Activated naive CD4-positive, alpha-beta T cell treated with anti-CD3 and anti-CD28 coated beads for 36 hours (primary cell): ENCODE measurements at places on chromosomes 2 and 18.

DNA sequence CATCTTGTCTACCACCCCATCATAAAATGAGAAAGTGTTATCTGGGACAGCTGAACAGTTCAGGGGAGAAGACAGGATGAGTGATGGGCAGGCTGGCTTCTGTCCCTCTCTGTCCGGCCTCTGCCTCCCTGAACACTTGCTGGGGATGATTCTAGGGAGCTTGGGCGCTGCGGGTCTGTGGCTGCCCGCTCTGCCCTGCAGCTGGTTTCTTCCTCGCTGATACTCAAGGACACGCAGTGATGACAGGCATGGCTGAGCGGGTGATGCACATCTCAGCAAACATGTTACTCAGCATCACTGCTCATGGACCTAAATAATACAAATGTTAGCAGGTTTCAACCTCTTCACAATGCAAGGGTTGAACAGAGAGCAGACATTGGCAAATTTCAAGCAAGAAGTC is 161.1 kb downstream of the TMEM18 start:
- peaks cover 2% of the 10 kb centered on the region for H3K27me3 ChIP-seq
- no peak overlapping the region for H3K27ac ChIP-seq
- H3K4me1 ChIP-seq, result no peaks in the 10 kb centered on the region
- no peaks in the 10 kb centered on the region for H3K36me3 ChIP-seq

DNA sequence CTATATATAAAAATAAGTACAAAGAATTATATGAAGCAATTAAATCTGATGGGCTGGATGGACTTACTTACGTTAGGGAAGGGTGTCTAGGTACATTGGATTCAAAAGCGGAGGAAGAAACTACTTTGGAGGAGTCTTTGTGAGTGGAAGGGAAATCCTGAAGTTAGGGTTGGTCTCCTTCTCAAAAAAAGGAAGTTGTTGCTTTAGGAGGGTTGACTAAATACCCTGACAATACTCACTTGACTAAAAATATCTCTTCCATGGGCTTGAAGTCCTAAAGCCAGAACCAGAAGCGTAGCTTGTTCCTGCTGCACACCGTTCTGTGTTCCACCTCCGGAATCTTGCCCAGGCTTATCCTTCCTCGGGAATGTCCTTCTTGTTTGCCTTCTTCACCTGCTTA is 143.3 kb upstream of the ZEB2 start:
- H3K4me1 ChIP-seq, result no peaks in the 10 kb centered on the region
- peaks cover 5% of the 10 kb centered on the region for H3K27me3 ChIP-seq
- no peak for DNase-seq
- H3K27ac ChIP-seq, result no peak overlapping the region
- H3K36me3 ChIP-seq, result no peaks in the 10 kb centered on the region

DNA sequence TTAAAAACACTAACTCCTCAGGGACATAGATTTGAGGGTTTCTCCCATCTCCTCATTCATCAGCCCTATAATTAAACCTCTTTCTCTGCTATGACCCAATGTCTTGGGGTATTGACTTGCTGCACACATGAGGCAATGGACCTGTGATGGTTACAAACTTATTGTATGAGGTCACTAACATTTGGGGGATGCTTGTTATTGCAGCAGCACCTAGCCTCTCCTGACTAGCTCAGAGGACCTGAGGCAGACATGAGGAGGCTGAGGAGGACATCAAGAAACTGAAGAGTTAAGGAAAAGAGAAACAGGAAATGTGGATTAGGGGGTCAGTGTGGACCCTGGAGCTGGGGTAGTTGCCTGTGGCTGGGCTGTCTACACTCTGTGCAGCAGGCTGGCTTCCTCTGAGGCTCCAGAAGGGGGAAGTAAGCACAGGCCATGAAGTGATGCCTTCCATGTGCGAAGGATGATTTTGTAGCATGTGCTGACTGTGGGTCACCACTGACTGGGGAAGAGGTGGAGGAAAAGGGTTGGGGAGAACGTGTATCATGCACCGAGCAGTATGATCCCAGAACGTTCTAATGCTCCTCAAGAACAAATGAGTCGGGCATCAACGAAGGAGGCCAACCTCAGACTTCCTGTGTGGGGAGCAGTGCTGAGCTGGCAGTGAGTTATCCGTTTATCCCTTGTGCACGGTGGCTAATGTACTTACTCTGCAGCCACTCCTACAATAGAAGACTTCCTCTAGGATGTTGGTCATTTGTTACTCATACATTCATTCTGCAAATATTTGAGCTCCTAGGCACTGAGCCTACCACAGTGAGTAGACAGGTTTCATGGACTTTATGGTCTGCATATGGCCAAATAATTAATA is 42.1 kb upstream of the RFX8 start:
- no peak overlapping the region for H3K27ac ChIP-seq
- peaks cover 47% of the 10 kb centered on the region for H3K4me1 ChIP-seq
- no peaks in the 10 kb centered on the region for H3K27me3 ChIP-seq
- peak; percentile 64 for DNase-seq

- H3K36me3 ChIP-seq, result no peaks in the 10 kb centered on the region
- peaks cover 2% of the 10 kb centered on the region for H3K27me3 ChIP-seq
- H3K27ac ChIP-seq, result no peak overlapping the region
- no peak overlapping the region for H3K4me3 ChIP-seq
- DNase-seq, result no peak
Measured at GRCh38 chr2:20496076-20496872, 49.4 kb downstream of the RHOB start.

DNA sequence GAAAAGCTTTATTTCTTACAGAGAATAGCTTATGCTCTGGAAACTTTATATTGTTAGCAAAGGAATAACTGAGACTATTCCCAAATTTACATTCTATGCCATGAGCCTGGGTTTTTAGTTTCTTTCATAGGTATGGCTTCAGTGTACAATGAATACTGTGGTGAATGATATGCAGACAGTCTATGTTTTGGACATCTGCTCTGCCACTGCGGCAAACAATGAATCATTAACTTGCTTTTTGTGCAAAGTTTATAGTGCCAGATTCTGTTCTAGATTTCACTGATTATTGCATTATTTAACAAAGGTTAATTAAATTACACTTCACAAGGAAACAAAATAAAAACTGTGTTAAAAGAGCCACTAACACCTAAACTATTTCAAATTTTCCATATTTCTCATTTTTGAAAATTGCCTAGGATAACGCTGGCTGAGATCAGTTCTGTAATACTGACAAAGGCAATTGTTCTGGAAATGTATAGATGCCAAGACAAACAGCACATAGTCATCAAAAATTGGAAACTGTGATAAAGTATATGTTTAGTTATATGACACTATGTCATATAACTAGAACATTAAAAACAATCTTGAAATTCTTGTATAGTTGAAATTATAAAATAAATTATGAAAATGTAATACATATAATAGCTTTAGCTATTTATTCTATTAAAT is 74.7 kb downstream of the ITSN2 start:
- no peaks in the 10 kb centered on the region for H3K27me3 ChIP-seq
- H3K27ac ChIP-seq, result no peak overlapping the region
- DNase-seq, result no peak

DNA sequence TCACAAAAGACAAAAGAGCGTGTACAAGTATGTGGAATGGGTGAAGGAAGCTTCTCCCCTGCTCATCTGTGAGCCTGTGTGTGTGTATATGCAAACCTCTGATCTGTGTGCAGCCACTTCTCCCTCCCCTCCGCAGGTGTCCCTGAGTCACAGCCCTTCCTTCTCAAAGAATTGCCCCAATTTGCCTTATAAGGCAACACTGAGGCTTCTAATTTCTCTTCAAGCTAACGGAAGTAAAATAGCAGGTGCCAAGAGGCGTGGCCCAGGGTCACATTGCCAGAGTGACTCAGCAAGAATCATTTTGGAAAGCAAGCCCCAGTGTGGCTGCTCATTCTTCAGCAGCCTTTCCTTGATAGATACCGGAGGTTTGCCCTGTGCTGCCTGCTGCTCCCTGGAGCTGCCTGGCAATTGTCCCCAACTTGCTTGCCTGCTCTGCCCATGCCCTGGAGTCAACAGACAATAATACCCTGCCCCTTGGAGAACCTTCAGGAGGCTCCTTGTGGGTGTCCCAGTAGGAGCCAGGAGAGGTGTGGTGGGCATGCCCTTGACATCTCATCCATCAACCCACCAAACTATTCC is 37.3 kb upstream of the BMP10 start:
- H3K36me3 ChIP-seq, result no peaks in the 10 kb centered on the region
- H3K27ac ChIP-seq, result peak overlapping the region; percentile 95
- H3K4me3 ChIP-seq, result peak overlapping the region; percentile 50
- peak; percentile 96 for DNase-seq
- peaks cover 34% of the 10 kb centered on the region for H3K4me1 ChIP-seq
- H3K27me3 ChIP-seq, result no peaks in the 10 kb centered on the region

DNA sequence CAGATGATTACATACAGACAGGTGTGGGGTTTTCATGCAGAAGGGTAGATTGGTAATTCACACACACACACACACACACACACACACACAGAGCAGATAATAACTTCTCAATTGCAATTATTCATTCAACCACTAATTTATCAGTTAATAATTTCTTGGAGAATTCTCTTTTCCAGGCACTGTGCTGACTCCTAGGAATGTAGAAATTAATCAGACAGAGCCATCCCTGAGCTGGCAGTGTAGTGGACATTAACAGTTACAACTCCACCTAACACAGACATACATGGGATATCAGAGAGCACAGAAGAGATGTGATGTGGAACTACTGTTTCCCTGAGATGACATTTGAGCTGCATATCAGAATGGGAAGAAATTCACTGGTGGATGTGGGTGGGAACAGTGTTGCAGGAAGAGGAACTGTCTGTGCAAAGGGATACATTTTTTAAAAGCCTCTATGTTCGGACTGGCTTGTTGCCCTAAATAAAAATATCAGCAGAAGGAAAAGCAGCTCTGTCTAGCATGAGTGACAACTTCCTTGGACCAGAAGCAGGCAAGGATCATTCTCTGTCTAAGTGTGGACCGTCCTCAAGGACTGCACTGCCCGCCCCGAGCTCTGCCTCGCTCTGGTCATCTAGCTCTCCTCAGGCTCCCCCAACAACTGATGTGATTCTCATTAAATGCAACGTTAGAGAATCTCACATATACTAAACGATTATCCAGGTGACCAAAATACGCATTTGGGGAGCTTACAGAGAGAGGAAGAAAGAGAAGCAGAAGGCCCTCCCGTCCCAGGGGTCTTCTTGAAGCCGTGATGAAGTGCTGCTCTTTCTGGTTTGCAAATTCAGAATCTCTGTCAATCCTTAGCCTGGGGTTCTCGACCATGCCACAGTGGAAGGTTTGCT is 173.4 kb upstream of the TRIB2 start:
- no peak overlapping the region for H3K27ac ChIP-seq
- no peak for DNase-seq
- no peaks in the 10 kb centered on the region for H3K27me3 ChIP-seq
- H3K36me3 ChIP-seq, result no peaks in the 10 kb centered on the region
- peaks cover 8% of the 10 kb centered on the region for H3K4me1 ChIP-seq

DNA sequence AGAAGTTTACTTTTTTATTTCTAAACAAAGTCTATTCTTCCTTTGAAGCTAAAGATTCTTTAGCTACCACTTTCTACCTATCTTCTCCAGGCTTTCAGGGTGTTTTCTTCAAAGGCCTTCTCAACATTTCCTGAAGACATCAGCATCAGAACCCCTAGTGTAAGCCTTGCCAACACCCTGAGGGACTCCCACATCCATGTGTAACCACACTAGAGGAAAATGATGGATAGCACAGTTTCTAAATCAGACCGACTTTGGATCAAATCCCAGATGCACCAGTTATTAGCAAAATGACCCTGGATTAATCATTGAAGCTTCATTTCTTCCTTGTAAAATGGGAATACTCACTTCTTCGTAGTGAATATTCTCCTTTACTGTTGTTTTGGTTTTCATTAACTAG is 4.7 kb upstream of the TTN start:
- no peaks in the 10 kb centered on the region for H3K36me3 ChIP-seq
- DNase-seq, result no peak
- H3K27ac ChIP-seq, result no peak overlapping the region
- H3K4me3 ChIP-seq, result no peak overlapping the region

GRCh38 chr2:203949228-203949627 is 12.7 kb downstream of the ICOS start:
- peaks cover 70% of the 10 kb centered on the region for H3K36me3 ChIP-seq
- DNase-seq, result no peak
- H3K4me3 ChIP-seq, result peak overlapping the region; percentile 42

DNA sequence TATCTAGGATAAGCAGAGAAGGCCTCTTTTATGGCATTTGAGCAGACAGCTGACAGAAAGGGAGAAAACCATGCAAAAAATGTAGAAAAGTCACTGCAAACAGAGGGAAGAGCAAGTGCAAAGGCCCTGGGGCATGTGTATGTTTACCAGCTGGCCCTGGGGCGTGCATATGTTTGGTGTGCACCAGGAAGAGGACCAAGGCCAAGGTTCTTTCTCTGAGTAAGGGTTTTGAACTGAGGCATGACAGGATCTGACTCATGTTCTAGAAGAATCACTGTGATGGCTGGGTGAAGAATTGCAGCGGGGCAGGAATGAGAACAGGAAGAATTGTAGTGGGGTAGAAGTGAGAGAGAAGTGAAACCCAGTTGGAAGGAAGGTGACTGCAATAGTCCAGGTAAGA is 69.6 kb downstream of the STEAP3 start:
- H3K36me3 ChIP-seq, result no peaks in the 10 kb centered on the region
- peaks cover 3% of the 10 kb centered on the region for H3K4me1 ChIP-seq
- no peak overlapping the region for H3K4me3 ChIP-seq
- no peak for DNase-seq

- no peak overlapping the region for H3K4me3 ChIP-seq
- no peaks in the 10 kb centered on the region for H3K4me1 ChIP-seq
- H3K27ac ChIP-seq, result no peak overlapping the region
- no peaks in the 10 kb centered on the region for H3K36me3 ChIP-seq
- H3K27me3 ChIP-seq, result no peaks in the 10 kb centered on the region
- no peak for DNase-seq
Measured at GRCh38 chr2:162369551-162369950, 25.6 kb downstream of the GCA start.

DNA sequence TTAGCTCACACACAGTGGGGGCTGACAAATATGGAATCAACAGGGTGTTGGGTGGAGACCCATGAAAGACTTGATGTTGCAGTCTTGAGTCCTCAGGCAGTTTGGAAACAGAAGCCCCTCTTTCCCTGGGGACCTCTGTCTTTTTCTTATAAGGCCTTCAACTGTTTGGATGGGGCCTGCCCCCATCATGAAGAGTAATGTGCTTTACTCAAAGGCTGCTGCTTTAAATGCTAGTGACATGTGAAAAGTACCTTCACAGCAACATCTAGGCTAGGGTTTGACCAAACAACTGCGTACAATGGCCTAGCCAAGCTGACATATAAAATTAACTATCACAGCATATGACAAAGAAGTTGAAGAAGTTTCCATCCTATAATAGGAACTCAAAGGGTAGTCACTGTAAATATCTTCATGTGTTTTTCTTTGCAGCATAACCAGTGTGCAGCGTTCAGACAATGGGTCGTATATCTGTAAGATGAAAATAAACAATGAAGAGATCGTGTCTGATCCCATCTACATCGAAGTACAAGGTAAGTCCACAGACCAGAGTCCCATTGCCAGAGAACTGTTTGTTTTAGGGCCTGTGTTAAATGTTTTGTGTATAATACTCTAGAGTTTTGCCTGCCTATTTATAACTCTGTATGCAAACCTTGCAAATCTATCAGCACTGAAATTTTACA is 46.3 kb downstream of the MERTK start:
- DNase-seq, result no peak
- no peak overlapping the region for H3K4me3 ChIP-seq
- H3K36me3 ChIP-seq, result no peaks in the 10 kb centered on the region
- H3K27me3 ChIP-seq, result peaks cover 10% of the 10 kb centered on the region
- no peak overlapping the region for H3K27ac ChIP-seq

GRCh38 chr2:210190345-210190744 is 19.1 kb upstream of the KANSL1L start:
- H3K4me1 ChIP-seq, result no peaks in the 10 kb centered on the region
- DNase-seq, result no peak
- no peak overlapping the region for H3K27ac ChIP-seq
- H3K4me3 ChIP-seq, result no peak overlapping the region
